ENCODE measurements at places on chromosomes 13 and 19.

- DNase-seq = no peak
Measured at GRCh38 chr13:100160450-100160849, 71.6 kb downstream of the PCCA start.

DNA sequence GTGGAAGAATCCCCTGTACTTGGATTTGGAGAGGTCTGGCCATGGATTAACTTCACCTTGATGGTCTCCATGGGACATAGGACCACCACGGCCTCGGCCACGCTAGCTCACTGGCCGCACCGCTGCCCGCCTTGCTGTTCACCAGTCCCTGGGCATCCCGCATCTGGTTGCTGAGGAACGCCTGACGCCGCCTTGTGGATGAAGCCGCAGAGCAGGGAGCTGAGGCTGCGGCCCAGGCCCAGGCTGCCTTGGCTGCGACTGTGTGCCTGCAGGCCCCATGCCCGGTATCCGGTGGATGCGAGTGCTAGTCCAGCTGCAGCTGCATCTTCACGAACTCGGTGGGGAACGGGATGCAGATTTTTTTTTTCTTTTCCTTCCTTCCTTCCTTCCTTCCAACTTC is 1407.1 kb downstream of the UQCRFS1 start:
- DNase-seq = no peak

DNA sequence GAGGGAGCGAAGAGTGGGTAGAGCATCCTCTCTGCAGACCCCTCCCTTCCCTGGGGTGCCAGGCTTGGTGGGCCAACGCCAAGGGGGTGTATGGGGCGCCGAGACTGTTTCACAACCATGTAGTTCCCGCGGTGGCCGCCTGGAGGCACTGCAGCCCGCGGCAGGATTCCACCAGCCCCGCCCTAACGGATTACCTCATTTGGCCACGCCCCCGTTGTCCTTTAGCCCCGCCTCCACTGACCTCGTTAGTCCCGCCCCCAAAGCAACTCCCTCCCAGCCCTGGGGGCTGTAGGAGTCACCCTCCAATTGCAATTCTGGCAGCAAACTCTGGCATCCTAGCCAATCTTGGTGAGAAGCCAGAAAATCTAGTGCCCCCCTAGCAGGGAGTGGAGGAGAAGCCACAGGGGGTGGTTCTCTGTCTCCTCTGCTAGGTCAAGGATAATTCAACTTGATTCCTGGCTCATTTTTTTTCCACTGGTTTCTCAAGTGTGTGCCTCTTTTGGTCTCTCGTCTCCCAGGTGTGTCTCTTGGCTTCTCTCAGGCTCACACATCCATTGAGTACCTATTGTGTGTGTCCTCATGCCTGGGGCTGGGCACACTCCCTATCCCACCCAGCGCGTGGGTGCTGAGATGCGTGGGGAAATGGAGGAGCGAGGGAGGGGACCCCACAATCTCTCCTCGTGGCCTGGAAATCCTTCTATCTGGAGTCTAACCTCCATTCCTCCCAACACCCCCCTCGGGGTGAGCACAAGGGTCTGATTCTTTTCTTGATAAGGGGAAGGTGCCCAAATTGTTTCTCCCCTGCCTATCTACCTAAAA is 2.0 kb downstream of the OLFM2 start:
- peak; percentile 84 for DNase-seq

- no peak for DNase-seq
Measured at GRCh38 chr13:113787694-113788093, 28.7 kb downstream of the TMEM255B start.

GRCh38 chr19:33868076-33868735 is 71.5 kb downstream of the KCTD15 start:
- DNase-seq = no peak

GRCh38 chr13:24080134-24080533 is 80.4 kb upstream of the SPATA13 start:
- no peak for DNase-seq

DNA sequence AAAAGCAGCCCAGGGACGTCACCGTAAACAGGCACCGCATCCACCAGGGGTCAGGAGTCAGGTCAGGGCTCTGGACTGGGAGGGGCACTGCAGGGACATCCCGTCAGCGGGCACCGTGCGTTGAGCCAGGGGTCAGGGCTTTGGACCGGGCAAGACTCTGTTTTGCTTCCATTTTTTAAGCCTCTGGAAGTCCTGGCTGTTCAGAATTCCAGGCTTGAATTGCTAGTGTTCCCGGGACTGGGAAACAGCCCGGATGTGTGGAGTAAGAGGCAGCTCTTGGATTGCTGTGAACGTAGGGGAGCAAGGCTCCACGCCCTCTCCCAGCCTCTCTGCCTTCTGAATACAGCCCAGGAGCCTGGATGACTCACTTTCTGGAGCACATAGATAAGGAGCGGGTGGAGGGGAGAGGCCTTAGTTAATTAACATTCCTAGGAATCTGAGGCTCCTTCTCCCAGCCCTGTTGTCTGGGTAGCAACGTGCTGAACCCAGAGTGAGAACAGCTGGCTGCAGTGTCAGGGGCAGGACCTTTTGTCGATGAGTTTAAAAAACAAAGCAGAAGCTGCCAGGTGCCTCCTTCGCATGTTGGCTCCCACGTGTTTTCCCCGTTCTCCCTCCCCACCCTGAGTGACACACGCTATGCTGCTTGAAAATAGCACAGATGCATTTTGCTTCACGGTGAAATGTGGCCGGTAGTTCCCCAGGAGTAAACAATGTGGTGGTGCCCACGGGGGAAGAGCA is 21.9 kb downstream of the ATP11A start:
- DNase-seq = peak; percentile 88

DNA sequence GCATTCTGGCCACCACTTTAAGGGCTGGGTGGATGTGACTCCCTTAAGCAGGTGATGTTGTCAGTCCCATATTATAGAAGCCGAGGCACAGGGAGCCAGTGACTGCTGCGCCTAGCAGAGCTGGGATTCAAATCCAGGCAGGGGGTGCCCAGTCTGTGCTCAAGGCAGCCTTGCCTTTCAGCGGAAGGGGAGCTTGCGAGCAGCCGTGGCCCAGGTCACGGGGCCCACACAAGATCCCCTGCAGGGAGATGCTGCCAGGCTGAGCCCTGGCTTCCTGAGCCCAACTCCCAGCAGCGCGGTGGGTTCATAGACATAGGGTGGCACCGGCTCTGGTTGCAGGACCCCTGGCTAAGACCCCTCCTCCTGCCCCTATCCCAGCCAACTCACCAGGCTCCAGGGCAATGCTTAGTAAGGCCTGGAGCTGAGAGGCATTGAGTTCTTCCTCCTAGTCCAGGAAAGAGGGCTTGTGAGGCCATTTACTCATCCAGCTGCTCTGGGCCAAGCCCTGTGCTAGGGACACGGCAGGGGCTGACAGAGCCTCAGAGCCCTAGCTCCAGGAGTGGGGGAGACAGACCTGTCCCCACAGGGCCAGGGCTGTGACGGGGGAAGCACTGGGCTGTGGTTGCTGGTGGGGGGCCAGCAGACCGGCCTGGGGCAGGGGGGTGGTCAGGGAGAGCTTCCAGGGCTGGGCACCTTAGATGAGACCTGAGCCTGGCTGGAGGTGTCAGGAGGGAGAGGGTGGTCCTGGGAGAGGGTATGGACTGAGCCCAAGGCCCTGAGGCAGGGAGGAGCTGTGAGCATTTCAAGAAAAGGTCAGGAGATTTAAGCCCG is 9.6 kb downstream of the CAPN12 start:
- DNase-seq = no peak

GRCh38 chr13:33445476-33445875 is 159.9 kb upstream of the STARD13 start:
- DNase-seq = no peak

DNA sequence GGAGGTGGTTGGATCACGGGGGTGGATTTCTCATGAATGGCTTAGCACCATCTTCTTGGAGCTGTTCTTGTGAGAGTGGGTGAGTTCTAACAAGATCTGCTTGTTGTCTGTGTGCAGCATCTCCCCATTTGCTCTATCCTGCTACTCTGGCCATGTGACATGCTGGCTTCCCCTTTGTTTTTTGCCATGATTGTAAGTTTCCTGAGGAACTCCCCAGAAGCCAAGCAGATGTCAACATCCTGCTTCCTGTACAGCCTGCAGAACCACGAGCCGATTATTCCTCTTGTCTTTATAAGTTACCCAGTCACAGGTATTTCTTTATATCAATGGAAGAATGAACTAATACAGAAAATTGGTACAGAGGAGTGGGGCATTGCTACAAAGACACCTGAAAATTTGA is 2.3 kb upstream of the SIGLEC12 start:
- DNase-seq = no peak

- DNase-seq = no peak
Measured at GRCh38 chr19:6524311-6524710, 6.5 kb upstream of the TNFSF9 start.

- peak; percentile 66 for DNase-seq
Measured at GRCh38 chr13:114099191-114099590, 33.2 kb downstream of the RASA3 start.

DNA sequence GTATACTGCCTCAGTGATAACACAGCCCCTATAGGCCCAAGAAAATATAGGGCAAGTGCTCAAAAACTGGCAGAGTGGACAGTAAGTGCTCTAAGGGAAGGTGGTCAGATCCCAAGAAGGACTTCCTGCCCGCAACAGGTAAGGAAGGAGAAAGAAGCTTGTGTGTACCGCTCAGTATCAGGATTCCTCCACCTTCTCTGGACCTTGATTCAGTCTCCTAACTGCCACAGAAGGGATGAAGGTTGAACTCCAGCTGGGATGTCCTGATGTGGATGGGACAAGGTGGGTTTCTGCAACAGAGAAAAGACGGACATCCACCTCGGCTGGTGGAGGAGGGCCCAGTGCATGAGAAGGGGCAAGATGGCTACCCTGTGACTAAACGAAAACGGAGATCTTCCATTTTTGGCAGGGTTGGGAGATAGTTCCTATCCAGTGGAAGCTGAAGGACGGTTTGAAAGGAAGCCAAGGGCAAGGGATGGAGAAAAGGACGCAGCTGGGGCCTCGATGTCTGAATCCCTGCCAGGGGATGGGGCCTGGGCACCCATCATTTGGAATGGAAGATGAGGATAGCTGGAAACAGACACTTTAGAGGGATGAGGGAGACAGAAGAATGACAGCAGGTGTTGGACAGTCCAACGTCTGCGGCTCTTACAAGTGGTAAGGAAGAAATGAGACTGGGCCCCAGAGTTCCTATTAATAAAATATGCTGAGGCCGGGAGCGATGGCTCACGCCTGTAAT is 1.3 kb upstream of the ATF5 start:
- DNase-seq = no peak

DNA sequence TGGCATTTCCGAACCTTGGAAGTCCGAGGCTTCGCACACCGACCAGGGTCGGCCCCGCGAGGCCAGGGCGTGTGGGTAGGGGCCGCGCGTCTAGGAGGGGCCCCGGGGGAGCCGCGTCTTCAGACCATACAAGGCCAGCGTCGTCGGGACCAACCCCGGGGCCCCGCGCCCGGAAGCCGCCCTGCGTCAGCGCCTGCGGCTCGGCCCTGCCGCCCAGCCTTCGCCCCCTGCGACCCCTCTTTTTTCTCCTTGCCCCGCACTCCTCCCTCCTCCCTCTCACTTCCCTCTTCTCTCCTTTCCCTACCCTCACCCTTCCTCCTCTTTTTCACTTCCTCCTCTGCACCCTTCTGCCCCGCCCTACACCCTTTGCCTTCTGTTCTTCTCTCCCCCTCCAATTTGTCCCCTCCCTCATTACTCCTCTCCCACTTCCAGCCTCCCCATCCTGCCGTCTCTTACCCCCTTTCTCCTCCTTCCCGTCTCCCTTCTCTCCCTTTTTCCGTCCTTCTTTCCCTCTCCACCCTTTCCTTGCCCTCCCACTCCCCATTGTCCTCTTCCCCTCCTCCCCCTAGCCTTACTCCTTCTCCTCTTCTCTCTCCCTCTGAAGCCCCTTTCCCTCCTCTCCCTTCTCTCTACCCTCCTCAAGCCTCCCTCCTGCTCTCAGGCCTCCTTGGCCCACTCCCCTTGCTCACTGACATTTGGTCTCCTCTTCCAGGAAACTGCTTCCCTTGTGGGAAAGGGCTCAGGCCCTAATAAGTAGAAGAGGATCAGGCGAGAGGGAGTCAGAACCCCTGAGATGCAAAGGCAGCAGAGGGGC is 2.2 kb upstream of the PLEKHG2 start:
- DNase-seq = peak; percentile 67

- no peak for DNase-seq
Measured at GRCh38 chr13:40818926-40819325, 29.5 kb downstream of the SLC25A15 start.

- peak; percentile 75 for DNase-seq
Measured at GRCh38 chr19:574658-575526, 2.5 kb downstream of the BSG start.

DNA sequence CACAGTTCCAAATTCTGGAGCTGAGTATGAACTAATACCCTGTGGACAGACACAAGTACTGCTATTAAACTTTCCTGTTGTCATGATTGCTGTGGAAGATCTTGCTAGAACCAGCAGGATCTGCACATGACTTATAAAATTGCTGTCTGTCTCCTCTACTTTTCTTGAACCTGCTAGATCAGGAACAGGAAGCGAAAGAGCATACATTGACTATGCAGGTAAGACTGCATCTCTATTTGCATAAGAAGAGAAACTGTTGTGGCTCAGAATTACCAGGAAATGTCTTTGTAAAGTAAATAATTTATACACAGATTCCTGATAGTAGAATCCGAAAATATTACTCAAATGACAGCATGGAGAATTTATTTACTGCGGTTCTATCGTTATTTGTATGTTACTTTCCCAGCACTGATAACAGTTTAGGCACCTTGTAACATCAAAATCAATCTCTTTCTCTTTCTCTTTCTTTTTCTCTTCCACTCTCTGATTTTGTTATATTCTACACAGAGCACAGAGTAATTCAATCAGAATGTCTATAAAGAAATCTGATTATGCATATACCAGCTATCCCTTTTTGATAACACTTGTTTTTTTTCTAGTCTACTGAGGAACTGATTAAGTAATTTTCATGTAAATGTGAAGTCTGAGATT is 226.5 kb downstream of the MYO16 start:
- no peak for DNase-seq

- DNase-seq = no peak
Measured at GRCh38 chr19:36026091-36026876, 6.4 kb downstream of the CLIP3 start.

GRCh38 chr13:49046002-49046401 is 70.3 kb downstream of the FNDC3A start:
- no peak for DNase-seq

- no peak for DNase-seq
Measured at GRCh38 chr19:16470911-16471811, 609 bp downstream of the EPS15L1 start.
